CD4-positive, alpha-beta T cell treated with Interleukin-21 for 1 hour (primary cell): ENCODE measurements at places on chromosomes 1 and 21.
A peak's percentile ranks its signal among the peaks of the same experiment; 100 is the strongest.

DNA sequence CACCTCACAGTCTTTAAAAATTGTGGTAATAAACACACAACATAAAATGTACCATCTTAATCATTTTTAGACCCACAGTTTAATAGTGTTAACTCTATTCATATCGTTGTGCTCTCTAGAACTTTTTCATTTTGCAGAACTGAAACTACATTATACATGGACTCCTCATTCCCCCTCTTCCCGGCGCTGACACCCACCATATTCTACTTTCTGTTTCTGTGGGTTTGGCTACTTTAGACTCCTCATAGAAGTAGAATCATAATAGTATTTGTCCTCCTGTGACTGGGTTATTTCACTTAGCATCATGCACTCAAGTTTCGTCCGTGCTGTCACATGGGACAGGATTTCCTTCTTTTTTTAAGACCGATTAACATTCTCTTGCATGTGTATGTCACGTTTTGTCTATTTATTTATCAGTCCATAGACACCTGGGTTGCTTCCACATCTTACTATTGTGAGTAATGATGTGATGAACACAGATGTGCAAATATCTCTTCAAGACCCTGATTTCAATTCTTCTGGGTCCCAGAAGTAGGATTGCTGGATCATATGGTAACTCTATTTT lies 62.9 kb upstream of the TMPRSS2 start:
- no peak for DNase-seq

DNA sequence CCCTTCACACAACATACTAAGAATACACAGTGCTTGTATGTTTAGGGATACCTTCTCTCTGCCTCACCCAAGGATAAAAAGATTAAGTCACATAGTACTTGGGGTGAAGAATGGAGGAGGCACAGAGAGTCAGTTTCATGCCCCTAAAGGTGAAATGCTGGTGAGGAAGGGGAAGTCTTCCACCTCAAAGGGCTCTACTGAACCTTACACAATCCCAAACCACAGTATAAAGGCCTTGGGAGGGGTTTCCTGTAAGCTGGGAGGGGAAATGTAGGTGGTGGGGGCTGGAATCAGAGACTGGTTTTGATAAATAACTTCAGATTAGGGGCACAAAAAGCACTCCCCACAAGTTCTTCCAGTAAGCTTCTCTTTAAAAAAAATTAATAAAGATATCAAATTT lies 3.5 kb downstream of the MINDY1 start:
- peak; percentile 51 for DNase-seq

DNA sequence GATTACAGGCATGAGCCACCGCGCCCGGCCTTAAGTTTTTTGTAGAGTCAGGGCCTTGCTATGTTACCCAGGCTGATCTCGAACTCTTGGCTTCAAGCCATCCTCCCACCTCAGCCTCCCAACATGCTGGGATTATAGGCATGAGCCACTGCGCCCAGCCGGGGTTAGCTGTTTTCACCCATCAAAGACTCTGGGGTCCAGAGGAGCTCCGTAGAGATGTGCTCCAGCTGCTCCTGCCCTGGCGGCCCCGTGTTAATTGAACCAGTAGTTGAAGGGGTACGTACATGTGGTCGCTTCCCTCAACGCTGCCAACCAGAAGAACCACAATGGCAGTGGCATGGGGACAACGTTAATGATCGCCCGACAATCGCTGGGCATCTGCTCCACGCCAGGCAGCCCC lies 72.0 kb downstream of the NPHP4 start:
- no peak for DNase-seq

DNA sequence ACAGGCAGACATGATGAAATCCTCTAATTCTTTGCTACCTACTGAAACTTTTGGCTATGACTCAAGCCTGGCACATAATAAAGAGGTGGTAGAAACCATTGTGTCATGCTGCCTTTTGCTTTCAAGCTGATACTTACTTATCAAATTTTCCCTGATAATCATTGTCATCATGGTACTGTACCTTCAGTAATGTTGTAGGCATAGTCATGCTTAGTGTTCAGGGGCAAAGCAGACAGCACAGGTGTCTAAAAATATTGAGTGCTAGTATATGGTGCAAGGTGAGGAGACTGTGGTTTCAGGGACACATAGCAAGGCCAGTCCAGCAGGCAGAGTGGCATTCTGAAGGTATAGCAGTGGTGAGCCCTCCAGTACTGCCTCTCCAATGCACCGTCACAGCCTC lies 226.9 kb upstream of the DEPDC1 start:
- no peak for DNase-seq

DNA sequence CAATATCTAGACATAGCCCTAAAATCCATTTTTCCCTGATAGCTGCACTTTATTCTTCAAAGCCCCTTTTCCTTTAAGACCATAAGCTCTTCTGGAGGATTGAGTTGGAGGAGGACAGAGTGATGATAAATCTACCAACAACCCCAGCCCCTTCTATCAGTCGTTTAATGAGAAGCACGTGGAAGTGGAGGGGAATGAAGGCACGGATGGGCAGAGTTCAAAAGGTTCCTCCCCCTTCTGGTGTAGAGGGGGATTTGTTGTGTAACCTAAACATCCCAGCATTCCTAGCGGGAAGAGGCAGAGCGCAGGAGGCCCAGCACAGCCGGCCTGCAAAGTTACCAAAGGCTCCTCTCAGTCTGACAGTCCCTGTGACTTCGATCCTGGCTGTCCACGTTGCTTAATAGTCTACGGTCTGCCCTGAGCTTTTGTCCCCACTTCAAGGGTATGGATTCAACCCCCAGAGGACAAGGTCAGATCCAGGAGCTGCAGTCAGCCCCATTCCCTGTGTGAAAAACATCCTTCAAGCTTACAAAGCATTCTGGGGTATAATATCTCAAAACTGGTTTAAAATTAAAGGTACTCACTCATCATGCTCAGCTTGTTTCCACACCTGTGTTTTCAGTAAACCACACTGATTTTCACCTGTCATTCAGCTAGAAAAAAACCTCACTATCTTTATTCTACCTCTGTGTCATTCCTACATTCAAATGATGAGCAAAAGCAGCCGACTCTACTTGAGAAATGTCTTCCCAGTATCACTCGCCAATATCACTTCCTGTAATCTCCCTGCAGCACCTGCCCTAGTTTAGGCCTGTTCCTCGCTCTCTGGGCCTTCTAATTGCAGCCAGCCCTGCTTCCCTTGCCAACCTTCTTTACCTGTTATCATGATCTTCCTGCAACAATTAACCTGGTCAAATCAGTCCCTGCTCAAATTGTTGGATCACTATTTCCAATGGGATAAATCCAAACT lies 117.9 kb downstream of the PLPP3 start:
- DNase-seq: no peak

DNA sequence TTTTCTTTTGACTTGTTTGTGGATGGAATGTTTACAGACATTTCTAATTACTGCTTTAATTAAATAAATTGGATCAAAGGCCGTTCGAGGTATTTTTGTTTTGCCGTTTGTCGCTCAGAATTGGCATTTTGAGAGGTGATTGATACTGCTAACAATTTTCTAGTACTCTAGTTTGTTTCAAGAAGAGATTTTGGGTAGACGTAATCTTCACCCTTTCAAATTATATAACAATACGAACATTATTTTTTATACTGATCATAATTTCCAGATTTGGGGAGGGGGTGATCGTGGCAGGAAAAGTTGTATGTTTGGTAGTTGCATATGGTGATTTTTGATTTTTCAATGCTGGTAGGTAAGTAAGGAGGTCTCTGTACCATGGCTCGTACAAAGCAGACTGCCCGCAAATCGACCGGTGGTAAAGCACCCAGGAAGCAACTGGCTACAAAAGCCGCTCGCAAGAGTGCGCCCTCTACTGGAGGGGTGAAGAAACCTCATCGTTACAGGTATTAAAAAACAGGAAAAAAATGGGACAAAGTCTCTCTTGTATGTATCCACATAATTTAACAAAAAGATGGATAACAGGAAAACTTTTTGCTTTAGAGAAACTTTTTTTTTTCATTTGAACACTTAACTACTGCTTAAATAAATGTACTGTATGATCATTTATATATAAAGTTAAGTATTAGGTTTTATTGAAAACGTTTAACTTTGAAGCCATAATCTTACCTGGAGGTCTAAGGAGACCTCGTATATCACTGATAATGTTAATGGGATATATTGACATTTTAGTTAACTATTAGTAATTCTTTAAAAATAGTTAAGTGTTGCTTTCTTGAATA lies 1.7 kb downstream of the H3-3A start:
- DNase-seq: peak; percentile 57

DNA sequence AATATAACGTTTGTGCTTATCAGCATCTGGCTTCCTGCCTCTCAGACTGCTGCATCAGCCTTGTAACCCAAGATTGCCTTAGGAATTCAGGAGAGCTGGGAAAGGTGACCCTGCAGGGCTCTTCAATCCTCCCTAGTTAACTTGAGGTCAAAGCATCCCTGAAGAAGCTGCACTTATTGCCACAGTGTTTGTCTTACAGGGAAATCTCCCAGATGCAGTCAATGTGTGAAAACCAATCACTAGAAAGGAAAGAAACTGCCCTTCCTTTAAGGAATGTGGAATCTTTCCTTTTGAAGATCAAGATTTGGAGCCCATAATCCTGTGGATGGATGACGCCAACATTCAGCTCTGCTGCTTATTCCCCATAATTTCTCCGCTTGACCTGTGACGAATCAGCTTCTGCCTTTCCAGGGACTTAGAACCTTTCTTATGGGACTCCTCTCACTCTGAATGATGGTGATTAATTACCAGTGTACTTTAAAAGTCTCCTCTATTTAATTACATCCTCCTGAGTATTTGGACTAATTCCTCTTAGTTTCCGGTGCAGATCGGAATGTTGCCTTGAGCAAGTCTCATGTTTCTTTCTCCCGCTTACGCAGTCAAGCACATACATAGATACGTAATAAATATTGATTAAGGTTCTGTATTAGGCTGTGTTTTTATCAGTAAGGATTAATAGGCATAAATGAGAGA lies 14.4 kb downstream of the ADAMTS5 start:
- no peak for DNase-seq

GRCh38 chr1:7847599-7847998 lies 5.3 kb downstream of the UTS2 start:
- DNase-seq: no peak

- DNase-seq: no peak
These were observed 469.2 kb downstream of the SMYD3 start for GRCh38 chr1:246037832-246038231.

DNA sequence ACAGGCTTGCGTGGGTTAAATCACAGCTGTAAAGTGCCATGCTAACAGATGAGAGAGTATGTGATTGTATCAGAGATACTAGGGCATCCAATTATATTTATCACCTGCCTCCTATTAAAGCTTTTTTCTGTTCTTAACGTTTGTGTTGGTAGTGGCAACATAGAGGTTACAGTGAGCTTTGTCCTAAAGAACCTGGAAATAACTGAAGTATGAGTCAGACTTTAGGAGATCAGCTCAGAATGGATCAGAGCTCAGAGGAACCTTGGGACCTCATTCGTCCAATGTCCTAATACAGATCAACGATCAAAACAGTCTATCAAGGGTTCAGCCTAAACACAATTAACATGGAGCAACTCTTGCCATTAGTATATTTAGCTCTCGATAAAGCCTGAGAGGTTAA lies 81.0 kb downstream of the RGS7 start:
- no peak for DNase-seq

DNA sequence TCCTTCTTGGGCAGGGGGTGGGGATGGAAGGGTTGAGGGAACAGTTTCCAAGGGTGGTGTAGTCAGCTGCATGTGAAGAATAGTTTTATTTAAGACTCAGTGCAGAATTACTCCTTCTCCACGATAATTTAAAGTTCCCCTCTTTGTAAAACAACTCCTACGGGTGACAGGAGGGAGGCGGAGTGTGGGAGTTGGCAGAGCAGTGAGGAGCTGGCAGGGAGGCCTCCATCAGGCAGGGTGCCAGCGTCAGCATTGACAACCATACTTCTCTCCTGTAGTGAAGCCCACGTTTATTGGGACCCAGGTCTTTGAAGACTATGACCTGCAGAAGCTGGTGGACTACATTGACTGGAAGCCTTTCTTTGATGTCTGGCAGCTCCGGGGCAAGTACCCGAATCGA lies 93.8 kb downstream of the MTR start:
- DNase-seq: no peak

GRCh38 chr1:225467193-225468020 lies 39.6 kb upstream of the LBR start:
- DNase-seq: peak; percentile 86

- DNase-seq: no peak
These were observed 17.0 kb downstream of the PADI2 start for GRCh38 chr1:17102232-17102631.

DNA sequence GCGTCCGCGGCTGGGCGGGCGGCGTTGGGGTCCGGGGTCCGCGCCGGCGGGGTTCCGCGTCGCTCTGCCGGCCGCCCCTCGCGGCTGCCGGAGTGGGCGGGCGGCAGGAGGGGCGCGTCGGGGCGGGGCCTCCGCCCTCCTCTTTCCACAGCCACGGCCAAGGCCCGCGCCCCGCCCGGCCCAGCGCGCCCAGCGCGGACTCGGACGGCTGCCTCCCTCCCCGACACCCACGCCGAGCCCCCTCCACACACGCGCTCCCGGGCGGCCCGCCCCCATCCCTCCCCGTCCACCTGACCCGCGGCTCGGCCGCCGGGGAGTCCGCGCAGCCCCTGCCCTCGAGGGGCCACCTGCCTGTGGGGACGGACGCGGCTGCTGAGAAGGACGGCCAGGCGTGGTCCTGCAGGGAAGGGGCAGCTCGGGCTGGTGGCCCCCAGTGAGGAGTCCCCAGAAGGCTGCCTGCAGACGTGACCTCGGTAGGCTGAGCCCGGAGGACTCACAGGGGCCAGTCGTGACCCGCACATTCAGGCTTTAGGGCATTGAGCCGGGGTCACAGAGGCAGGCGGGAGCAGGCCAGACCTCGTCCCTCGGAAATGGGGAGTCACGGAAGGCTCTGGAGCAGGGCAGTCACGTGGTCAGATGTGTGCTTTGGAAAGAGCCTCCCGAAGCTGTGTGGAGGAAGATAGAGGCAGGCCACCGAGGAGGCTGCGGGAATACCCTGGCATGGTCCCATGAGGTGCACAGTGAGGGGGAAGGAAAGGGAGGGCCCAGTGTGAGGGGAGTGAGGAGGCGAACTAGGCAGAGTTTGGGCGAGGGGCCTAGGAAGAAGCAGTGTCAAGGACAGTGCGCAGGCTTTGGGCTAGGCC lies at the start of gene COL8A2:
COL8A2 (minus strand) TSS at position 94 of the 863 bp plus-strand sequence. CDS start 24,980 bp downstream, outside the sequence.
- no peak for DNase-seq

DNA sequence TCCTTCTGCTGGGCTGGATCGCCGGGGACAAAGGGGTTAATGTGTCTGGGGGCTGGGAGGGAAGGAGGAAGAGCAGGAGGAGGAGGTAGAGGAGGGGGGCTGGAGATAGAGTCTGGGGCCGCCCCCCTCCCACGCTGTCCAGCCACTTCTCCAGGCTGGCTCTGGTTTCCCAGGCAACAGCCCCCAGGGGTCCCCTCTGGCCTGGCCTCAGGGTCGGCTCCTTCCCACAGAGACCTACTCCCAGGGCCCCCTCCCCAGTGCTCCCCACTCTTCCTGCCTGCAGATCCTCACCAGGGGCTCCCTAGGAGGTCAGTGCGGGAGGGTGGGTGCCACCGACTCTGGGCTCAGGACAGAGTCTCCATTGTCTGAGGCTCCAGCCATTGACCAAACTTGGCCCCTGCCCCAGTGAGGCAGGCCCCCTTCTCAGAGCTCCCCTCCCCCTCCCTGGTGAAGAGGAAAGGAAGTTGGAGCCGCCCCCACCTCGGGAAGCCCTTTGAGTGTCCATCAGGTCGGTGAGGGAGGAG lies 34.1 kb downstream of the ARHGEF10L start:
- no peak for DNase-seq

- DNase-seq: peak; percentile 56
These were observed 186.5 kb downstream of the FASLG start for GRCh38 chr1:172845371-172845770.

GRCh38 chr1:68223687-68224086 lies 8.6 kb downstream of the WLS start:
- no peak for DNase-seq

- no peak for DNase-seq
These were observed 3.8 kb downstream of the ATP8B2 start for GRCh38 chr1:154329152-154329521.

- no peak for DNase-seq
These were observed 4.0 kb downstream of the FTCD start for GRCh38 chr21:46151261-46151988.
